ENCODE measurements at places on chromosomes 1 and 21. TPM values are rescaled to one million over a fixed set of nuclear protein-coding genes. Genes with fewer than 3 reads are reported as not detected.

Gene TNFRSF8
- total RNA-seq = 0.16 TPM

Gene ITPKB
- total RNA-seq = 2.2 TPM

Gene TAS1R1
- not detected for total RNA-seq

Gene SLC2A5
- 0.31 TPM for total RNA-seq

Gene LCA5L
- total RNA-seq = 1.9 TPM

Gene RYR2
- not detected for total RNA-seq

Gene KRTAP19-3
- total RNA-seq = not detected

Gene OLIG2
- not detected for total RNA-seq

Gene LCE1E
- total RNA-seq = not detected

Gene AADACL3
- not detected for total RNA-seq

Gene OR10Z1
- not detected for total RNA-seq

Gene SH2D5
- total RNA-seq = 11.9 TPM

Gene FCGR3B
- not detected for total RNA-seq

Gene FRRS1
- 1.5 TPM for total RNA-seq

Gene LCE3E
- total RNA-seq = not detected

Gene NHLH2
- not detected for total RNA-seq

Gene ITLN2
- 0.85 TPM for total RNA-seq

Gene NBPF11
- 4.2 TPM for total RNA-seq

Gene C1orf87
- total RNA-seq = not detected

Gene LEFTY1
- 0.46 TPM for total RNA-seq

Gene RPL22
- total RNA-seq = 438 TPM

Gene MYOC
- not detected for total RNA-seq

Gene MYBPH
- not detected for total RNA-seq

Gene KLF17
- total RNA-seq = 0.48 TPM

Gene KIAA1614
- 0.74 TPM for total RNA-seq

Gene SELENON
- total RNA-seq = 64.1 TPM

Gene RNASEL
- 2.0 TPM for total RNA-seq

Gene HSD3B1
- total RNA-seq = not detected

Gene CFAP298
- 31.6 TPM for total RNA-seq

Gene FCGR2B
- not detected for total RNA-seq

Gene RBBP5
- total RNA-seq = 11.4 TPM

Gene NCMAP
- 0.03 TPM for total RNA-seq

Gene CSMD2
- not detected for total RNA-seq

Gene LAPTM5
- total RNA-seq = 0.24 TPM

Gene FUCA1
- total RNA-seq = 9.9 TPM

Gene F13B
- not detected for total RNA-seq

Gene POGZ
- total RNA-seq = 21.2 TPM

Gene WNT3A
- not detected for total RNA-seq

Gene SPATA6
- 1.9 TPM for total RNA-seq

Gene SPRR2E
- not detected for total RNA-seq

Gene ATP6V1G3
- not detected for total RNA-seq

Gene ALG14
- 3.5 TPM for total RNA-seq

Gene OR2L13
- not detected for total RNA-seq

Gene CD48
- not detected for total RNA-seq

Gene TFF3
- not detected for total RNA-seq

Gene BARHL2
- not detected for total RNA-seq

Gene RIPPLY3
- total RNA-seq = 0.78 TPM

Gene TMEM79
- 7.5 TPM for total RNA-seq

Gene RBP7
- 4.7 TPM for total RNA-seq

Gene CFHR4
- total RNA-seq = not detected

Gene UBL4B
- not detected for total RNA-seq
